GM23248 (cell line): ENCODE measurements at places on chromosomes 7 and 10. TPM values are rescaled to one million over a fixed set of nuclear protein-coding genes. Genes with fewer than 3 reads are reported as not detected.
A peak's percentile ranks its signal among the peaks of the same experiment; 100 is the strongest.

DNA sequence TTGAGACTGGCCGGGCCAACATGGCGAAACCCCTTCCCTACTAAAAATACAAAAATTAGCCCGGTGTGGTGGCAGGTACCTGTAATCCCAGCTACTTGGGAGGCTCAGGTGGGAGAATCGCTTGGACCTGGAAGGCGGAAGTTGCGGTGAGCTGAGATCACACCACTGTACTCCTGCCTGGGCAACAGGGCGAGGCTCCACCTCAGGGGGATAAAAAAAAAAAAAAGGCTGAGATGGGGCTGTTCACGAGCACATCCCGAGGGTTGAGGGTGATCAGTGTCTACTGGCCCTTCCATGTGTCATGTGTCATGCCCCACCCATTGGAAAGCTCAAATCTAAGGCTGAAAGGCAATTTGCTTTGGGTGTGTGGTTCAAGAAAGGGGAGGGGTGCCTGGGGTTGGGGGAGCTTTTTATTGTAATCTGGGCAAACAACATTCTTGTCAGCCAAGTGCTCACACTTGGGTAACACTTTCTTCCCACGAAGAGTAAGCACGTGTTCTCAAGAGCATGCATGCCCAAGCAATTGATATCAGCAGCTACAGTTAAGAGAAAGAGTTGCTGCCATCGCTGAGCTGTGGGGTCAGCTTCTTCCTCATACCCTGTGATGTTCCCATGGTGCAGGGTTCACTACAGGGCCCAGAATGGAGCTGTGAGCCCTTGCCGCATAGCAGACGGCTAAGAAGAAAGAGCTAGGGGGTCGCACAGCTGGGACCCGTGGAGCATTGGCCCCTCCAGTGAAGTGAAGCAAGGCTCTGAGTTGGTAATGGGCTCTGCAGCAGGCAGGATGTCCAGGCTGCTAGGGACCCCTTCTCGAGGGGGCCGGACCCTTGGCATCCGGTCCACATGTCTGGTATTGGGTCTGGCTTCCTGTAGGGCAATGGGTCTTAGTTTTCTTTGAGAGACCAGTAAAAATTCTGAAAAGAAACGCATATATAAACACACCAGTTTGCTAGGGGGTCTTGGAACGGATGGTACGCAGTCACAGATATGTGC, 9.9 kb upstream of the ACSL5 start:
- no peak for DNase-seq

DNA sequence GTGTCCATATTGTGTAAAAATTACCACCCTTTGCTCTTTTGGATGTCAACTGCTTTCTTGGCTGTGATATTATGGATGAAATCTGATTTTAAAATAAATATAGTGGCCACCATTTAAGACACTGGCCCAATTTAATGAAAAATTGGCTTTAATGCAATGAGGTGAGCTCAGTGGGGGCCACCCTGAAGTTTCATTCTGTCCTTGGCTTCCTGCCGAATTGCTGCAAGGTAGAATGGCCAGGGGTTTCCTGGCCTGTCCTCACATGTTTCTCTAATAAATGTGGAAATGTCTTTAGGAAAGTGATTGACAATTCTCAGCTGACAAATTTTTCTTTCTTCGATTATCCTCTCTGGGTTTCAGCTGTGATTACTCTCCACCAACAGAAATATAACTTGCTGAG, 36.0 kb downstream of the DYNC1I1 start:
- no peak for DNase-seq

DNA sequence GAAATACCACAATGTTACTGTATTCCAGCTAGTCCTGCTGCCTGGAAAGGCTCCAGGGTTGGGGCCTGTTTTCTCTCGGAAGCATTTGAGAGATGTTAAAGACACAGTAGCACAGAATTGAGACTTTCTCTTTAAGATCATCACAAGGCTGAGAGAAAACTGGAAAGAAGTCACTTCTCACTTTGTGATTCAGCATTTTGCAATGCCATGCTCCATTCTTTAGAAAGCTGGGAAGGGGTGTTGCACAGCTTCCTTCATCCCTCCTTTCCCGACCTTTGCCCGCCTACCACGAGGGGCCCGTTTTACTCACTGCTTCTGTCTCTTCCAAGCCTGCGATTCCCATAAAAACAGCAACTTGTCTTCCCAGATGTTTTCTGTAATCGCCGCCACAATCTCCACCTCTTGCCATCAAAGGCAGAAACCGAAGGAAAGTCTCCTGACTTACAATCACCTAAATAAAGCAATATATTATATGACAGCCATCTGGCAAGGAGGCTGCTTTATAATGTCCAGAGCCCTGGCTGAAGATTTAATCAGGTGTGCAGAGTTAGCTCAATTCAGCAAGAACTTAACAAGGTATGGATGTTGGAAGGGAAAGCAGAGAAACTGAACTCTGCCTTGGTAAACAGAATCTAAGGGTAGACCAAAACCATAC, 18.9 kb downstream of the NOD1 start:
- peak; percentile 91 for DNase-seq

DNA sequence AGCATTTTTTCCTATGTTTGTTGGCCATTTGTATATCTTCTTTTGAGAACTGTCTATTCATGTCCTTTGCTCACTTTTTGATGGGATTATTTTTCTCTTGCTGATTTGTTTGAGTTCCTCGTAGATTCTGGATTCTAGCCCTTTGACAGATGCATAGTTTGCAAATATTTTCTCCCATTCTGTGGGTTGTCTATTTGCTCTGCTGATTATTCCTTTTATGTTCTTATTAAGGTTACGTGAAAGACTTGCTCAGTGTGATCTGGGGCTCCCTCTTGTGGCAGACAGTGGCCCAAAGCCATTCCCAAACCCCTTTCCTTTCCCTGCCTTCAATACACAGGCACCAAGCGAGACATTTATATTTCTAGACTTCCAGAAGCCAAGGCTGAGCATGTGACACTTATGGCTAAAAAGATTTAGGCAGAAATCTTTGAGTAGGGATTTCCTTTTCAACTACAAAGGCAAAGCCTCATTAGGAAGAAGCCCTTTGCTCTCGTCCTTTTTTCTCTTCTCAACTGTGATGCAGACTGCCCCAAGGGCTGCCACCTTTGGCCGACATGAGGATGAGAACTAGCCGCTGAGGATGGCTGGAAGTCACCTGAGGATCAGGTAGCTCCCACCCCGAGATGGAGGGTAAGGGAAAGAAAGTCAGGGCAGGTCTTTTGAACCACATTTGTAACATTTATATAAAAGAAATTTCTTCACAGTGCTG, 23.6 kb downstream of the ST8SIA6 start:
- DNase-seq, result peak; percentile 76

The LIPK gene
- polyA plus RNA-seq, result not detected in 2 replicates

The GPR15LG gene
- not detected in 2 replicates for polyA plus RNA-seq
